ENCODE measurements at places on chromosomes 2 and 18. TPM values are rescaled to one million over a fixed set of nuclear protein-coding genes. Genes with fewer than 3 reads are reported as not detected.

NT5C1B gene
- not detected for total RNA-seq

DCDC2C gene
- total RNA-seq, result not detected

DSEL gene
- total RNA-seq, result 20.6 TPM

FBXO41 gene
- 14.3 TPM for total RNA-seq

TMEM87B gene
- 9.6 TPM for total RNA-seq

HTR2B gene
- not detected for total RNA-seq

ALPP gene
- 0.15 TPM for total RNA-seq

RPL31 gene
- 1,734 TPM for total RNA-seq

CYP27C1 gene
- total RNA-seq, result 3.2 TPM

DNA sequence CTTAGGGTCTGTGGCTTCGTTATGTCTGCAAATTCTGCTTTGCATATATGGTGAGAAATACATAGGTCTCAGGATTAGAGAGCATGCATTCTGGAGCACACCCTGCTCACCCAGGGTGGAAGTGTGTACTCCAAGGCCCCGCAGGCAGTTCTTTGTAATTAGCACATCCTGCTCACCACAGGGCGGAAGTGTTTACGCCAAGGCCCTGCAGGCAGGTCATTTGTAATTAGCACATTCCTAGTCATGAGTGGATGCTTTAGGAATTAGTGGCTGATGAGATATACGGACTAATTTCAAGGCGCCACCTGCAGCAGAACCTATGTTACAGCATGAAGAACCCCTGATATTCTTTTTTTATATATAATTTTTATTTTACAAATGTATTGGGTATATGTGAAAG, 4.2 kb downstream of the ALLC start:
- H3K4me3 ChIP-seq, result no peak overlapping the region
- H3K4me1 ChIP-seq, result peaks cover 10% of the 10 kb centered on the region
- H3K36me3 ChIP-seq, result no peaks in the 10 kb centered on the region
- H3K27ac ChIP-seq, result no peak overlapping the region

DNA sequence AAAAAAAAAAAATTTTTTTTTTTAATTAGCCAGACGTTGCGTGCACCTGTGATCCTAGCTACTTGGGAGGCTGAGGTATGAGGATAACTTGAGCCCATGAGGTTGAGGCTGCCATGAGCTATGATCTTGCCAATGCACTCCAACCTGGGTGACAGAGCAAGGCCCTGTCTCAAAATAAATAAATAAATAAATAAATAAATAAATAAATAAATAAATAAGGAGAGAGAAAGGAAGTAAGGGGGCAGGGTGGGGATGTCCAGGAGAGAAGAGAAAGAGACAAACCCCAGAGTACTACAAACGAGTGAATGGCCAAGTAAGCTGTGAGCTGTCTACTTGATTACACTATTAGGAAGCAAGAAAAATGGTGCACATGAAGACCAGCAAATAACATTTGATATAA, 7.7 kb upstream of the PMAIP1 start:
- H3K27ac ChIP-seq, result no peak overlapping the region
- no peaks in the 10 kb centered on the region for H3K36me3 ChIP-seq
- no peaks in the 10 kb centered on the region for H3K27me3 ChIP-seq
- peaks cover 3% of the 10 kb centered on the region for H3K4me1 ChIP-seq
- no peak overlapping the region for H3K4me3 ChIP-seq

GRCh38 chr2:168244318-168244717, 3.1 kb downstream of the STK39 start:
- no peak for DNase-seq
- H3K36me3 ChIP-seq, result no peaks in the 10 kb centered on the region
- H3K27ac ChIP-seq, result no peak overlapping the region
- H3K4me1 ChIP-seq, result peaks cover 2% of the 10 kb centered on the region
- no peak overlapping the region for H3K4me3 ChIP-seq

GRCh38 chr18:48682768-48683167, 143.9 kb downstream of the CTIF start:
- DNase-seq, result no peak
- no peaks in the 10 kb centered on the region for H3K4me1 ChIP-seq
- H3K4me3 ChIP-seq, result no peak overlapping the region

- no peaks in the 10 kb centered on the region for H3K27me3 ChIP-seq
- no peaks in the 10 kb centered on the region for H3K36me3 ChIP-seq
- DNase-seq, result no peak
- H3K4me1 ChIP-seq, result peaks cover 14% of the 10 kb centered on the region
- no peak overlapping the region for H3K4me3 ChIP-seq
- H3K27ac ChIP-seq, result no peak overlapping the region
These were observed 264.7 kb downstream of the CCDC85A start for GRCh38 chr2:56448403-56449001.

GRCh38 chr2:11103984-11104793, 51.1 kb upstream of the SLC66A3 start:
- no peak overlapping the region for H3K27ac ChIP-seq
- no peaks in the 10 kb centered on the region for H3K27me3 ChIP-seq
- no peak for DNase-seq
- H3K36me3 ChIP-seq, result no peaks in the 10 kb centered on the region
- H3K4me3 ChIP-seq, result no peak overlapping the region

DNA sequence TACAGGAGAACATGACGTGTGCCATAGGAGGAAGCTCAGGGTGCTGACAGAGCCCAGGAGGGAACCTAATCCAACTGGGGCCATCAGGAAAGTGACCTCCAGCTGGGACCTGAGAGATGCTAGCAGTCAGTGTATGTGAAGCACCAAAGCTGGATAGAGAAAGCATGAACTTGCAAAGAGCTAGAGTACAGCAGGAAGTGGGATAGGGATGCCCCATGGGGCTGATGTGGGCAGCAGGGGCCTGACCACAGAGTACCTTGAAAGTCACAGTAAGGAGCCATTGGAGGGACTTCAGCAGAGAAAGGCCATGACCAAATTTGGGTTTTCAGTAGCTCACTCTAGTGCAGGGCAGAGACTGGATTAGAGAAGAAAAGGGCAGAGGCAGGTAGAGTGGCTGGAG, 91.6 kb upstream of the TTC39C start:
- H3K4me1 ChIP-seq, result no peaks in the 10 kb centered on the region
- no peak overlapping the region for H3K27ac ChIP-seq
- H3K27me3 ChIP-seq, result no peaks in the 10 kb centered on the region
- no peaks in the 10 kb centered on the region for H3K36me3 ChIP-seq

GRCh38 chr2:239401881-239402233, 1.0 kb upstream of the HDAC4 start:
- H3K27ac ChIP-seq, result peak overlapping the region; percentile 100
- no peak for DNase-seq
- H3K27me3 ChIP-seq, result no peaks in the 10 kb centered on the region
- peak overlapping the region; percentile 96 for H3K4me3 ChIP-seq

- H3K36me3 ChIP-seq, result no peaks in the 10 kb centered on the region
- no peak overlapping the region for H3K4me3 ChIP-seq
- H3K27me3 ChIP-seq, result no peaks in the 10 kb centered on the region
- H3K4me1 ChIP-seq, result no peaks in the 10 kb centered on the region
- DNase-seq, result no peak
These were observed 140.8 kb downstream of the SEPTIN10 start for GRCh38 chr2:109472974-109473373.

- no peaks in the 10 kb centered on the region for H3K36me3 ChIP-seq
- 0 out of 2 replicates have a peak, but pooled peaks cover 3% of the 10 kb centered on the region for H3K4me1 ChIP-seq
- H3K27me3 ChIP-seq, result no peaks in the 10 kb centered on the region
- DNase-seq, result no peak
- H3K4me3 ChIP-seq, result no peak overlapping the region
- H3K27ac ChIP-seq, result no peak overlapping the region
These were observed 84.8 kb upstream of the ITGA6 start for GRCh38 chr2:172342611-172343010.

GRCh38 chr2:160737247-160737646, 243.6 kb upstream of the RBMS1 start:
- no peaks in the 10 kb centered on the region for H3K36me3 ChIP-seq
- H3K27me3 ChIP-seq, result no peaks in the 10 kb centered on the region
- 0 out of 2 replicates have a peak, but pooled peaks cover 3% of the 10 kb centered on the region for H3K4me1 ChIP-seq
- H3K27ac ChIP-seq, result no peak overlapping the region

DNA sequence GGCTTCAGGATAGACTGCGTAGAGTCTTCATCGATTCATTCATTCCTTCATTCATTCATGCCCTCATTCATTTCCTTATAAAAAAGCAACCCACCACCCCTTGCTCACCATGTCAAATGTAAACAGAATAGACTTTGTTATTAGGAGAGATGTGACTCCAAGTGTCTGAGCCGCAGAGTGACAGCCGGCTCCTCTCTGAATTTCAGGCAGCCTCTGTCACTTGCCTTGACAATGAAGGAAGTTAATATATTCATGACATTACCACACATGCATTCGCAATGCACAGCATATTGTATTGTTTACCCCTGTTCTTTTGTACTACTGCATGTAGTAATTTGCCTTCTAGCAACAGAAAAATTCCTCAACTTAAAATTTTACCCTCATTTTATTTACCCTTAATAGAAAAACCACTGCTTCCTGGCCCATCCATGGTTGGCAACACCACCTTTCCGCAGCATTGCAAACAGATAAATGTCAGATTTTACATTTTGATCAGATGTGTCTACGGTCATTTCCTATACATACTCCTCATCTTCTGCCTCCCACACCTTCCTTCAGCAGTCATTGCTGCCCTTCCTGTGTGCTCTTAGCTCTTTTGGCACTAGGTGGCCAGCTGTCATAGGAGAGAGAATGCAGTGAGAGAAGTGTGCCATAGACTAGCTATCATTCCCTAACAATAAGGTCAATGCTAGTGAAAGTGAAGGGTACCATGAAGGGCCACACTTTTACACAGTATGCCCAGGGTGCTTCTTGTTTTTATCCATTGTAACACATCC, 1090.8 kb downstream of the BCL11A start:
- no peak for DNase-seq
- peaks cover 4% of the 10 kb centered on the region for H3K4me1 ChIP-seq
- no peak overlapping the region for H3K4me3 ChIP-seq
- no peaks in the 10 kb centered on the region for H3K36me3 ChIP-seq
- no peaks in the 10 kb centered on the region for H3K27me3 ChIP-seq

DNA sequence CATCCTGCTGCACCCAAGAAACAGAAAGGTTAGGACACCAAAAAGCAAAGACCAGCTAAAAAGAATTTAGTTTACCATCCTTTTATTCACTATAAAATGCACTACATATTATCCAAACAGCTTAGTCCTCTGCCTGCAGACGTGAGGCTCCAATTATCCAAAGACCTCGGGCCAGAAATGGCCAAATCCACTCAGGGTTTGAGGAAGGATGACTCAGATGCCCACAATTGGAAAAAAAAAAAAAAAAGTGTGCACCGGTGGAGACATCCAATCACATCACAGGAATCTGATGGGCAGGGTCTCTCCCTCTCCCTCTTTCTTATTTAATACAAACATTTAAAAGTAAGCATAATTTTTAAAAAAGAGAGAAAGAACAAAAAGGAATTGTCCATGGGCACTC, 65.7 kb downstream of the TRABD2A start:
- DNase-seq, result no peak
- no peaks in the 10 kb centered on the region for H3K4me1 ChIP-seq
- H3K27ac ChIP-seq, result no peak overlapping the region
- no peaks in the 10 kb centered on the region for H3K27me3 ChIP-seq
- H3K36me3 ChIP-seq, result no peaks in the 10 kb centered on the region
- H3K4me3 ChIP-seq, result no peak overlapping the region

- no peaks in the 10 kb centered on the region for H3K36me3 ChIP-seq
- no peak for DNase-seq
- no peak overlapping the region for H3K4me3 ChIP-seq
- H3K27ac ChIP-seq, result no peak overlapping the region
These were observed 135.9 kb downstream of the ACKR3 start for GRCh38 chr2:236705295-236706105.

DNA sequence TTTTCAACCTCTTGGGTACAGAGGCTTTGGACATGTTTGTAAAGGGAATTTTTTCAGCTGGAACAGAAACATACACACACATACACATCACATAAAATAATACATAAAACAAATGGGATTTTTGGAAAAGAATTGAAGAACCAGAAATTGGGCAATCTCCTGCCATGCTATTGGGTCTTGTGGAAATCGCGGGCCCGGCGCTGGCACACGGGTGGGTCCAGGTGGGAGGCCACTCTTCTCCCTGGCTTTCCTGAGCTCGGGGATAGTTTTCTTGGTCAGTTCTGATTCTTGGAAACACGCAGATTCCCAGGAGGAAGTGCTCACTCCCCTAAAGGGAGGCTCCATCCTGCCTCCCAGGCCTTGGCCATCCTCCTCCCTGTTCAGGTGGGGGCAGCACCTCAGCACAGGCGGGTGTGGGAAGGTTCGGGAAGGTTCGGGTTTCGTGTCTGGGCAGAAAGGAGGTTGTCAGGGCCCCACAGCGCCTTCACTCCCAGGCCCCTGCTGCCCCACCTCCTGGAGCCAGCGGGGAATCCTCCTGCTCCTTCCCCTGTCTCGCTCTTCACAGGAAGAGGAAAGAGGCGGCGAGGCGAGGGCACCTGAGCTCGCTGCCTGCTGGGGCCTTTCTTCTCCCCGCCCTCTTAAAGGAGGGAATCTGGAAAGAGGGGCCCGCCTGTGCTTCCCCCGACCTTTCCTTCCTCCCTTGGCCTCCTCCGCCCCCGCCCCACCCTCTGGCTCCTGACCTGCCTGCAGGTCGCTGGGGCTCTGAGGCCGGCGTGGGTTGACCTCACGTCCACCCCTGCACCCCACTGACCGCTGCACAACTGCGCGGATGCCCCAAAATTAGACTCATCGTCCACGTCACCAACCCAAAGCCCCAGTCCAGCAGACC, 97.8 kb upstream of the PXDN start:
- DNase-seq, result no peak
- H3K4me1 ChIP-seq, result peaks cover 7% of the 10 kb centered on the region
- H3K27me3 ChIP-seq, result peaks cover 3% of the 10 kb centered on the region
- no peaks in the 10 kb centered on the region for H3K36me3 ChIP-seq

GRCh38 chr2:158182676-158183295, 81.1 kb downstream of the UPP2 start:
- 0 out of 2 replicates have a peak, but pooled peaks cover 1% of the 10 kb centered on the region for H3K4me1 ChIP-seq
- no peak overlapping the region for H3K27ac ChIP-seq
- DNase-seq, result no peak
- H3K27me3 ChIP-seq, result no peaks in the 10 kb centered on the region

GRCh38 chr2:102226612-102227391, 40.0 kb downstream of the IL1RL2 start:
- peaks cover 6% of the 10 kb centered on the region for H3K4me1 ChIP-seq
- no peak overlapping the region for H3K4me3 ChIP-seq
- H3K36me3 ChIP-seq, result no peaks in the 10 kb centered on the region
- no peak for DNase-seq
- no peak overlapping the region for H3K27ac ChIP-seq

DNA sequence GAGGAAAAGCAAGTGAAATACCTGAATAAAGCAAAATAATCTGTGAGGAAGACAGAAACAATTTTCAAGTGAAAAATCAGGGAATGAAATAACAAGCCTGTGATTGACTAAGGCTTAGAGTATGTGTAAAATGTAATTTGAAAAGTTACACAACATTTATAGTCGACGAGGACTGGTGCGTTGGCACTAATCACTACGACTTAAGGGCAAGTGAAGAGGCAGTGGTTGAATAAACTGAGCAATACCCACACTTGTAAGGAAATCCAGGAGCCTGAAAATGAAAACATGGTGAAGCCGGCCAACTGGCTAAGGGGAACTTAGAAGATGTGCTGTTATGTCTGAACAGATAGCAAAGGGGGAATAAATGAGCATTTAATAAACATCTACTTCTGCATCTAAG, 13.4 kb downstream of the DOK1 start:
- H3K27me3 ChIP-seq, result no peaks in the 10 kb centered on the region
- H3K4me3 ChIP-seq, result no peak overlapping the region
- H3K4me1 ChIP-seq, result no peaks in the 10 kb centered on the region
- no peak overlapping the region for H3K27ac ChIP-seq
- no peaks in the 10 kb centered on the region for H3K36me3 ChIP-seq

GRCh38 chr18:10927286-10927992, 221.9 kb downstream of the PIEZO2 start:
- H3K4me3 ChIP-seq, result no peak overlapping the region
- no peak for DNase-seq
- peaks cover 16% of the 10 kb centered on the region for H3K4me1 ChIP-seq
- H3K27ac ChIP-seq, result no peak overlapping the region
- H3K27me3 ChIP-seq, result no peaks in the 10 kb centered on the region
- H3K36me3 ChIP-seq, result no peaks in the 10 kb centered on the region

Measured in H1 (cell line).